ENCODE measurements at places on chromosomes 1 and 21.

DNA sequence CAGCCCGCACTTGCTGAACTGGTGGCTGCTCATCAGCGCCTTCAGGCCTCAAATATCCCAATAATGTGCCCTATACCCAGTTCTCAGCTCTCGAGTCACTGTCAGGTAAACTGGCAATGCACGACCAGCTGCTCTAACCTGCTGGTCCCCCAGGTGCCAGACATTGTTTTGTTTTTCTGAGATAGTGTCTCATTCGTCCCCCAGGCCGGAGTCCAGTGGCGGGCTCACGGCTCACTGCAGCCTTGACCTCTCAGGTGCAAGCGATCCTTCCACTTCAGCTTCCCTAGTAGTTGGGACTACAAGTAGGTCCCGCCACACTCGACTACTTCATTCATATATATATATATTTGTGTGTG, 1.0 kb upstream of the NADK start:
- no peak for ATAC-seq

- ATAC-seq: no peak
Measured at GRCh38 chr1:7432900-7433380, 338.2 kb upstream of the VAMP3 start.

DNA sequence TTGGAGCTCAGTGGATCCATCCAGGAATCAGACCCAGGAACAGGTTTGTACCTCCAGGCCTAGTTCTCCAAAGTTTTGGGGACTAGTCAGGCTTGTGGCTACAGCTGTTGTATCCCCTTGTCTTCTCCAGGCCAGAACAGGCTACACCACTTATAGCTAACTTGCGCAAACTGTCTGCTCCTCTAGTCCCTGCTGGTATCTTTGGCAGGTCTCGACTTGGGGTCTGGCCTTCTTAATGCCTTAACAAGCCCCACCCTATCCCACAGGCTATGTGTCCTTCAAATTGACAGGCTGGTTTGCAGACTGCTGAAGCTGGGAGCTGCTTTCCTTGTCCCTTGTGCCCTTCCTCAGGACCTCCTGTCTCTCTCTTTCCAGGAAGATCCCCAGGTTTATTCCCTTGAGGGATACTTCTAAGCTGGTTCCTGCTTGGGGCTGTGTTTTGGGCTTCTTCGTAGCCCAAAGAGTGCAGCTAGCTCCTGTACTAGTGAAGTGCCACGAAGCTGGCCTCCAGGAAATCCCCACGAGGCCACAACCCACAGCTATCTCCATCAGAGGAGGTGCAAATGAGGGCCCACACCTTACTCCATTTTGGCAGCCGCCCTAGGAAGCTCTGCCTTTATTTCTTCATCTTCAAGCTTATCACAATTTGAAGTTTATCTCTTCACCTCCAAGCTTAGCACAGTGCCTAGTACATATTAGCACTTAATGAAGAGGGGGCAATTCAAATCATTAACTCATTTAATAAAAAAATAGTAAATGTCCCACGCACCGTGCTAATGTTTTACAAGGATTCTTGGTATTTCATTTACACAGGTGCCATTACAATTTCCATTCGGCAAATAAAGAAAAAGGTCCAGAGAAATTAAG, 683 bp upstream of the DMAP1 start:
- no peak for ATAC-seq

DNA sequence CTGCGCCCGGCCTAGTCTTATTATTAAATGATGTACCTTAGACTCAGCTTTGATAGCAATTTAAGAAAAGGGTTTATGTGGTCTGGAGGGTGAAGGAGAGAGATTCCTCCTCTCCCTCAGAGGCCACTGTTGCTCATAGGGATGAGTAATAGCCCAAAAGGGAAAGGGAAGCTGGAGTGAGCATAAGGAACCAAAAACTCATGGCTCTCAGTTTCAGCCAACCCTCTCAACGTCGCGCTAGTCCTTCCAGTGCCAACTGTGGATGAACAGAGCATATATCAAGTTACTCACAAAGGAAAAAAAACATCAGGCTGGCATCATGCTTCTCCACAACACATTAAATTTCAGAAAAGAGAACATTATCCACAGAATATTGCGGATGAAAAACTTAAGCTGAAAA, 8.3 kb upstream of the GPR89B start:
- ATAC-seq: no peak

DNA sequence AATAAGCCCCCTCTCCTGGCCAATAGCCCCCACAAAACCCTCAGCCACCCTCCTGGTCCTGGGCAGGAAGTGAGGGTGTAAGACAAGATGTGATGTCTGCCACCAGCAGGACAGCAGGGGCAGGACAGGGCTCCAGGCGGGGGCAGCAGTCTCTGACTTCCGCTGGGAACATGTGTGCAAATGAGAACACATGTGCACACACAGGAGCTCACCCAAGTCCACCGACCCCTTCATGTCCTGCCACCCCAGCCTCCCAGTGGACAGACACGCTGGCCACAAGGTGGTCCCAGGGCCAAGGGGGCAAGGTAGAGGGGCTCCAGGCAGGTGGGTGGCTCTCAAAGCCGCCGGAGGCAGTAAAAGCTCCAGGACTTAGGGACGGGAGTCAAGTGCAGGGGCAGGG, 60.1 kb downstream of the KCNAB2 start:
- no peak for ATAC-seq

Measured in gastroesophageal sphincter (tissue), 4 donors.